ENCODE measurements at places on chromosomes 1 and 21. TPM values are rescaled to one million over a fixed set of nuclear protein-coding genes. Genes with fewer than 3 reads are reported as not detected.

Gene SUSD4
- total RNA-seq, result 0.33 TPM

Gene KPRP
- total RNA-seq, result not detected

Gene TFAP2E
- total RNA-seq, result 0.27 TPM

Gene DISP3
- 0.58 TPM for total RNA-seq

Gene GBP1
- total RNA-seq, result 141 TPM

Gene PDZK1IP1
- not detected for total RNA-seq

Gene ESPN
- 0.44 TPM for total RNA-seq

Gene DENND2D
- 201 TPM for total RNA-seq

Gene MFAP2
- not detected for total RNA-seq

Gene RBP7
- not detected for total RNA-seq

Gene STX12
- total RNA-seq, result 21.1 TPM

Gene RGS8
- not detected for total RNA-seq

Gene KRTAP10-12
- not detected for total RNA-seq

Gene OR14A16
- not detected for total RNA-seq

Gene UBIAD1
- total RNA-seq, result 39.1 TPM

Gene LCE3A
- total RNA-seq, result not detected

All from activated naive CD8-positive, alpha-beta T cell treated with anti-CD3 and anti-CD28 coated beads for 36 hours (primary cell).